ENCODE measurements at places on chromosomes 3 and 15. TPM values are rescaled to one million over a fixed set of nuclear protein-coding genes. Genes with fewer than 3 reads are reported as not detected.

- no peak for DNase-seq
- H3K4me1 ChIP-seq = peaks cover 81% of the 10 kb centered on the region
- no peaks in the 10 kb centered on the region for H3K27me3 ChIP-seq
- H3K4me3 ChIP-seq = no peak overlapping the region
- no peaks in the 10 kb centered on the region for H3K36me3 ChIP-seq
These were observed 62.0 kb upstream of the KLF13 start for GRCh38 chr15:31264559-31265089.

GRCh38 chr3:16300881-16301359 lies 35.9 kb downstream of the OXNAD1 start:
- peaks cover 41% of the 10 kb centered on the region for H3K36me3 ChIP-seq
- peak overlapping the region; percentile 92 for H3K4me3 ChIP-seq
- no peaks in the 10 kb centered on the region for H3K27me3 ChIP-seq
- H3K27ac ChIP-seq = peak overlapping the region; percentile 81
- DNase-seq = peak; percentile 91

DNA sequence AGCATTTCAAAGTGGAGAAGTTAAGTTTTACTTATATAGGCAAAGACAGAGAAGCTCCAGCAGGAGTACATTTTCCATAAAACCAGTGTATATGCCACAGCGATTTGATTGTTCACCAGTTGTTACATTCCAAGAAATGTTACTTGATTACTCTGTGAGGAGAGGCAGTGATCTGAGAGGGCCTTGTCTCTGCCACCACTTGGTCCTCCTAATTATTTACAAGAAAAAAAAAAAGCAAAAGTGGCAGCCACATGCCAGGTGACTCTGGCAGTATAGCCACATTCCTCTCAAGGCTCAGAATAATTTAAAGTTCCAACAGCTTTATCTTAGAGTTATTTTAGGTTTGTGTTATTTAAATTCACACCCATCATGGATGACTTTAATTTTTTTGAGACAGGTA lies 1077.8 kb downstream of the ZPLD1 start:
- no peak overlapping the region for H3K27ac ChIP-seq
- no peaks in the 10 kb centered on the region for H3K27me3 ChIP-seq
- no peak overlapping the region for H3K4me3 ChIP-seq

DNA sequence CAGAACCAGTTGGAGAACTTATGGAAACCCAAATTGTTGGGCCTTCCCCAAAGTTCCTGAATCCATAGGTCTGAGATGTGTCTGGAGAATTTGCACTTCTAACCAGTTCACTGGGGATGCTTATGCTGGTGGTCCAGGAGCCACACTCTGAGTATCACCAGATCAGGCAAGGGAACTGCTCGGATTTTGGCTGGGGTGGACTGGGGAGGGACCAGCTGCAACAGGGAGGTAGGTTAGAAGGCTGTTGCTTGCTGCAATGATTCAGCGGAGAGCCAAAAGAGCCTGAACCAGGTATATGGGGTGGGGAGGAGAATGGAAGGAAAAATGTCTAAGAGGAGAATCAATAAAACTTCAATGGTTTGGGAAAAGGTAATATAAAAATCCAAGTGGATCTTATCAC lies 45.9 kb upstream of the EPHB1 start:
- H3K27me3 ChIP-seq = no peaks in the 10 kb centered on the region
- no peak for DNase-seq
- H3K4me1 ChIP-seq = no peaks in the 10 kb centered on the region
- no peak overlapping the region for H3K4me3 ChIP-seq
- H3K27ac ChIP-seq = no peak overlapping the region

- no peak for DNase-seq
- no peaks in the 10 kb centered on the region for H3K36me3 ChIP-seq
- no peak overlapping the region for H3K4me3 ChIP-seq
- no peaks in the 10 kb centered on the region for H3K4me1 ChIP-seq
- H3K27ac ChIP-seq = no peak overlapping the region
- H3K27me3 ChIP-seq = no peaks in the 10 kb centered on the region
These were observed 79.9 kb upstream of the ZBTB20 start for GRCh38 chr3:115226844-115227445.

GRCh38 chr3:121698901-121699300 lies 38.2 kb upstream of the HCLS1 start:
- H3K4me1 ChIP-seq = no peaks in the 10 kb centered on the region
- DNase-seq = no peak
- peaks cover 58% of the 10 kb centered on the region for H3K36me3 ChIP-seq

DNA sequence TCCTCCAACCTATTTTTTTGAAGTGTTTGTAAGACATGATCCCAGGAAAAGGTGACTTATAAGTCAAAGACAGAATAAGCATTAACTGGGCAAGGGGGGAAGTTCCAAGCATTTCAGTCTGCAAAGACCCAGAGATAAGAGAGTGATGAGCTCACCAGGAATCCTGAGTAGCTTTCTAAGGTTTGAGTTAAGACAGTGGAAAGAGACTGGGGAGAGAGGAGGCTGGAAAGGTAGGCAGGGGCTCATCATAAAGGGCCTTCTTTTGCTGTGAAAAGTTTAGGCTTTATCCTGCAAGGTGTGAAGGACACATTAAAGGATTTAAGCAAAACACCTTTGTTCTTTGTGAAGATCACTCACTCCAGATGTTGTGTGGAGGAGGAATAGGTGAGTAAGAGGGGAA lies 438.8 kb downstream of the CHL1 start:
- H3K36me3 ChIP-seq = no peaks in the 10 kb centered on the region
- no peaks in the 10 kb centered on the region for H3K27me3 ChIP-seq
- no peak overlapping the region for H3K27ac ChIP-seq
- DNase-seq = no peak
- H3K4me1 ChIP-seq = no peaks in the 10 kb centered on the region
- no peak overlapping the region for H3K4me3 ChIP-seq

DNA sequence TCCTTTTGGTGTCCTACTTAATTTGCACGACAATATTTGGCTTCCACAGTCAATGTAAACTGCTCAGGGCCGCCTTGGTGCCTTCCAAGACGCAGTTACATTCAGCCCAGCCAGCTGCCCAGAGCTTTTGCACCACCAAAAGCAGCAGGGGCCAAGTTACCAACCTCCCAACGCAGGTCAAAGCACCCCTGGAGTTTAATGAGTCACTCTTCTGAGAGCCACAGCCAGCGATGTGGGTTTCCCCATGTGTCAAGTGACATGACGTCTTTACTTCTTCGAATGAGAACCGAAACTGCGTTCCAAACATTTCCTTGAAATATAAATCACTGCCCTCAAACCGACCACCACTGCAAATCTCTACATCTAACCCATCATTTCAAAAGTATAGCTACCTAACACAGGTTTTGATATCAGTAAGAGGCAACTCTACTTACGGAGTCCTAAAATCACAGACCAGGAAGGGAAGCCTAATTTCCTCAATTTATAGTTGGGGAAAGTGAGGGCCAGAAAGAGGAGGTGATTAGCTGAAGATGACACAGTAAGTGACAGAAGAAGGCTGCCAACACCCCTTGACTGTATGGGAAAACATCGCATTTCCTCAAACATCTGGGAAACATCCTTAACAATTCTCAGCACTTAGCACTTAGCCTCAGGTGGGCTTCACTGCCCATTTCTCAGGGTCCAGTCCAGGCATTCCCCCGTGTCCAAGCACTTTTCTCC lies 24.5 kb downstream of the MB21D2 start:
- H3K36me3 ChIP-seq = no peaks in the 10 kb centered on the region
- H3K4me1 ChIP-seq = peaks cover 52% of the 10 kb centered on the region
- H3K27ac ChIP-seq = peak overlapping the region; percentile 89
- DNase-seq = peak; percentile 58

- no peak for DNase-seq
- no peak overlapping the region for H3K27ac ChIP-seq
- peaks cover 14% of the 10 kb centered on the region for H3K4me1 ChIP-seq
- H3K27me3 ChIP-seq = no peaks in the 10 kb centered on the region
- H3K4me3 ChIP-seq = no peak overlapping the region
These were observed 305.7 kb upstream of the ICE2 start for GRCh38 chr15:60784483-60785254.

DNA sequence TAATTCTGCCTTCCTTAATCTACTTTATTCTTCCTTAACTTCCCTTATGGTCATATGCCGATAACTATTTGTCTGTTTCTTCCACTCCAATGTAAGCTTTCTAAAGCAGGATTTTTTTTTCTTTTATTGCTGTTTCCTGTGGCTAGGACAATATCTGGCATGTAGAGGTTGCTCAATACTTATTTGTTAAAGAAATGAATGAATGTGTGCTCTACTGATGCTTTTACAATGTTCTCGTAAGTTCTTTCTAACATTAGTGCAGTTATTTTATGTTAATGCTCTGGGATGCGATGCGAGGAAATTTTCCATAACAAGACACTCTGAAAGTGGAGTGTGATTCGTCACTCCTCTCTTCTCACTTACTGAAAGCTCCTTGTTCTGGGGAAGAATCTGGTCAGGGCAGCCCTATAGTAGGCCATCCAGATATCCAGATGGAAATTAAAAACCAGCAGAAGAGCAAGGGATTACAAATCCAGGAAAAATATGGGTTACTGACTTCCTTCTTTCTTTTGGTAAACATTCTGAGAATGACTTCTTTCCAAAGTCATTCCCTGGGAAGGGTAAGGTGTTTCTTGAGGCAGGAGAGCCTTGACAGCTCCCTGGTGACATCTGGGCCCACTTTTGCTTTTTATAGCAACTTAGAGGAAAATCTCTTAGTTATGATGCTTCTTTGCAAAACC lies 420.4 kb downstream of the PDCD6IP start:
- H3K27me3 ChIP-seq = no peaks in the 10 kb centered on the region
- no peak overlapping the region for H3K27ac ChIP-seq
- no peak for DNase-seq
- H3K4me3 ChIP-seq = no peak overlapping the region
- no peaks in the 10 kb centered on the region for H3K36me3 ChIP-seq
- no peaks in the 10 kb centered on the region for H3K4me1 ChIP-seq

DNA sequence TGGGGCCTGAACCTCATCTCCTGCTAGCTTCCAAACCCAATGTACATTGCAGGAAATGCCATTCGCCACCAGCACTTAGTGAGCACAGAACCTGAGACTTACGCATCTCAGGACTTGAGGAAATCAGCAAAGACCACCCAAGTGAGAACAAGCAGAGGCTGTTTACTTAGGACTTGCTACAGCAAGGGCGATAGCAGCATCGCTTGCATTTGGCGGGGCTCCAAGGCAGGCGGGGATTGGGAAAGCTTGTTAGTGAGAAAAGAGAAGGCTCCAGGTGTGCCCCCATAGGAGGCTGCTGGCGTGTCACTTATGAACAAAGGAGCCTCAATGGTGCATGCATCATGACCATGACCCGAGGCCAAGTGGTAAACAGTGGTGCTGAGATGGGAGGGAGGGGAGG lies 19.7 kb downstream of the SLC6A20 start:
- H3K4me3 ChIP-seq = no peak overlapping the region
- DNase-seq = no peak
- no peak overlapping the region for H3K27ac ChIP-seq

DNA sequence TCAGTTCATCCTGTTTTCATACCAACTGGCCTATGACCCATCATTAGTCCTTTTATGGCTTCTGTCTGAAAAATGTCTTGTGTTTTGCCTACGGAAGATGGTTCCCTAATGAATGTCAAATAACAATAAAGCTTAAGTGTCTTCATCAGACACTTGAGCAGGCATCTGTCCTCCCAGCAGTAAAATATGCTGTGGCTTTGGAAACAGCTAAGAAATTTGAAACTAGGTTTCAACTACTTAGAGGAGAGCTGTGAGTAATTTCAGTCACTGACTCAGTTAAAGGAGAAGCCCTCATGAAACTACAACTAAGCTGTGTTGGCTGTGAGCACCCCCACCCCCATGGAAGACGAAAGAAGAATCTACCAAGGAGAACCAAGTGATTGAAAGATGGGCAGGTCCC lies 409.4 kb upstream of the PPP2R3A start:
- no peak overlapping the region for H3K4me3 ChIP-seq
- no peak for DNase-seq
- no peaks in the 10 kb centered on the region for H3K27me3 ChIP-seq
- no peaks in the 10 kb centered on the region for H3K36me3 ChIP-seq
- no peak overlapping the region for H3K27ac ChIP-seq

The ST8SIA2 gene
- total RNA-seq = not detected

The GPR156 gene
- total RNA-seq = 0.42 TPM

The ATP13A5 gene
- total RNA-seq = not detected

The OSTN gene
- total RNA-seq = not detected

The CCDC54 gene
- not detected for total RNA-seq

All from CD4-positive, CD25-positive, alpha-beta regulatory T cell (primary cell).